ENCODE measurements at places on chromosomes 6 and 20.

- DNase-seq = no peak
These were observed 154.0 kb downstream of the KIF16B start for GRCh38 chr20:16419138-16419715.

DNA sequence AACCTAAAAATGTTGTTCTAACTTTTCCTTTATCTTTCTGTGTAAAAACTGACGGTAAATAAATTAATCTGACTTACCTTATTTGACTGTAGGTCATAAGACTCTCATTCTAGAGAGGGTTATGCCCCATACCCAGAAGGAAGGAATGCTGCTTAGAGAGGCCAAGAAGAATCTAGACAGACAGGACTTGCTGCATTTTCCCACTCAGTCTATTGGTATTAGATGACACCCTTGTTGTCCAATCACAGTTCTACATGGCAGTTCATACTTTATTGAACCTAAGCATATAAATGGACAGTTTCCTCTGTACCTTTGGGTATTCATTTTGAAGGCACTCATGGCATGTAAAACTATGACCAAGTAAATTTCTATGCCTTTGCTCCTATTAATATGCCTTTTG is 359.6 kb upstream of the ID4 start:
- no peak for DNase-seq

- peak; percentile 20 for DNase-seq
These were observed 231.9 kb downstream of the PKHD1 start for GRCh38 chr6:51855310-51856082.

DNA sequence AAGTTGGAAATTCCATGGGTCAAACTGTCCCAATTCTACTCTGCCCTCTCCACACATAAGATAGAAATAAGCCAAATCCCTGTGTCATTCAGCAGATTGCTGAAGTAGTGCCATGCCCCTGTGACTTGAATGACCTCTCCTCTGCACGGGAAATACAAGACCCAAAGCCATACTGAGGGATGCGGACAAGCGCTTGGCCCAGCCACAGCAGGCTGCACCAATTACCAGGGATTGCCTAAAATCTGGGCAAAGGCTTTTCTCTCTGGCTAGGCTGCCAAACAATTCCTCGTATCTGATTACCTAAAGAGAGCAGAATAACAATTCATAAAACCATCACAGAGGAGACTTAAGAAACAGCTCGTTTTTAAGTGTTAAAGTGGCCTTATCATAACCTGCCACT is 421.8 kb upstream of the JARID2 start:
- DNase-seq = no peak

GRCh38 chr6:116561377-116562018 is 7.9 kb downstream of the CALHM4 start:
- peak; percentile 62 for DNase-seq

DNA sequence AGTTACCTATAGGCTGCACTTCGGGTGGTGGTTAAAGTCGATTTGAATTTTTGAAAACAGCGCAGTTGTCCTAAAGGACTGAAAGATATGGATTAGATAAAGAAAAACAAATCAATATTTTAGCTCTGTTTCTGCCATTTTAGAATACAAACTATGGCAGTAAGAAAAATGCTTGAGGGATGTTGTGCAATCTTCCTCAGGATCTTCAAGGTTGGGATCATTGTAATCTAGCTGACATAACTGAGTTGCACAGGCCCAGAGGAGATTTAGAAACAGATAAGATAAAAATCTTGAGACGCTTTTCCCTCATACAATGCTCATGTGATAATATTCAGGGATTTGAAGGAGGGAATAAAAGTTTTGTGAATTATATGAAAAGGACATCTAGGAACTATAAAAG is 926 bp downstream of the PEX3 start:
- no peak for DNase-seq

GRCh38 chr20:44182135-44182765 is 4.7 kb downstream of the JPH2 start:
- DNase-seq = no peak

GRCh38 chr6:166728884-166729530 is 102.0 kb upstream of the RPS6KA2 start:
- DNase-seq = no peak

DNA sequence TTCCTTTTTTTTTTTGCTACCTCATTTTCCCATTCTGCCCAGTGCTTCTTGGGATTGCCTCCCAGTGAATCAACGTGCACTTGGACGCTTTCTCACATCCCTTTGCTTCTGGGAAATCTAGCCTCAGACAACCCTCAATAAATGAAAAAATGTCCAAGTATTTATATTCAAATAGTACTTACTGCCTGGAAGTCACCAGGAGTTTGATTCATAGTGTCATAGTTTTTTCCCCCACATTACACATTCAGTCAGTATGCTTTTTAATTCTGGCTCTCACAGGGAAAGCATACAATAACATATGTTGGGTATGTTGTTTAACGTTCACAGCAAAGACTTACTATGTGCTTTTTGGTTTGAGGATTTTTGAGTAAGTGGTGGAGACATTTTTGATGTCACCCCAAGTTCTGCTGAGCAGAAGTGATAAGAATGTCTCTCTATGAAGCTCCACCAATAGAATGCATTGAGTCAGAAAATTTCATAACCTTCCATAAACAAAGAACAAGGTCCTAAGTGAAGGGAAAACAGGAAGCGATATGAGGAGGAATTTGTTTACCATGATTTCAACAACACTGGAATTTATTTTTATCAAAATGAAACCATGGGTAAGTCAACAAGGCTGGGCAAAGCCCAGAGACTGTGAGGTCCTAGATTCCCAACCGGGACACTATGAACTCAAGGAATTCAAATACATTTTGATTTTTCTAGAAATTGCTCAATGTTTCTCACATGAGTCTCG is 301.2 kb upstream of the BMP2 start:
- DNase-seq = peak; percentile 44

- peak; percentile 93 for DNase-seq
These were observed 54.3 kb downstream of the SYTL3 start for GRCh38 chr6:158703837-158704822.

DNA sequence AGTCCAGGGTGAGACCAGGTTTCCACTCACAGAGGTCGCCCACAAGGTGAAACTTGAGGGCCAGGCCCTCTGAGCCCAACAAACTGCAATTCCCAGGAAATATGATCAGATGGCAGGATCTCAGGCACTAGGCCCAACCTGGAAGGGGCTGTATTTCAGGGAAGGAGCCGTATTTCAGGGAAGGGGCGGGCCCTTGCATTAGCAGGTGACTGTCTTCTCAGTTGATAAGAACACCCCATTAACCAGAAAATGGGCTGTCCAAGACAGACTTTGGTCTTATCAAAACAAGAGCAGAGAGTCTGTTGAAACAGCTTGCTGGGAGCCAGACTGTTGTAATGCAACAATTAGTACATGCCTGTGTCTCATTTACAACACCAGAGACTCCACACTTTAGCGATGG is 10.9 kb upstream of the BNIP5 start:
- DNase-seq = no peak

DNA sequence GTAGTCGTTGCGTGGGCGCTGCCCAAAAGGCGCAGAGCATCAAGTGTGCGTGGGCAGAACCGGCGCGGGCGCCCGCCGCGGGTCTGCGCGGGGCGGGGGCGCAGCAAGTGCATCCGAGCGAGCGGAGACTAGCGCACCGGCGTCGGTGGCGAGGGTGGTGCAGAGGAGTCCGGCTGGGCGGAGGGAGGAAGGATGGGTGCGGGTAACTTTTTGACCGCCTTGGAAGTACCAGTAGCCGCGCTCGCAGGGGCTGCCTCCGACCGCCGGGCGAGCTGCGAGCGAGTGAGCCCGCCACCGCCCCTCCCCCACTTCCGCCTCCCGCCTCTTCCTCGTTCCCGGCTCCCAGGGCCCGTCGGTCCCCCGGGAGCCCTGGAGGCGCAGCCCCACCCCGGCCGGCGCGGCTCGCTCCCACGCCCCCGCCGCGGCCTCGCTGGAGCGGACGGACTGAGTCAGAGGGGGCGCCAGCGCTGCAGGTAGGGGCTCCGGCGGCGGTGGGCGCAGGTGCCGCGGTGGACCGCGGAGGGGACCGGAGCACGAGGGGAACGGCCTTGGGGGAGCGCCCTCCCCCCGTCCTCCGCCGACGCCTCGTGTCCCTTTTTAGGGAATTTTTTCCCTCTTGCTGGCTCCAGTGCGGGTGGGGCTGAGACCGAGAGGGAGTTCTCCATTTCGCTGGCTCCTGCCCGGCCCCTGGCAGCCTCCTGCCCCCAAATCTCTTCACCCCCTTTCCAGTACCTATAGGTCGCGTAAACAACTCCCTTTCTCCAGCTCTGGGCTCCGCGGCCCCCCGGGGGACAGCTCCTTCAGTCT is 1.6 kb upstream of the DBNDD2 start:
- peak; percentile 72 for DNase-seq

GRCh38 chr6:90294989-90295853 is 1.4 kb downstream of the BACH2 start:
- DNase-seq = peak; percentile 61

DNA sequence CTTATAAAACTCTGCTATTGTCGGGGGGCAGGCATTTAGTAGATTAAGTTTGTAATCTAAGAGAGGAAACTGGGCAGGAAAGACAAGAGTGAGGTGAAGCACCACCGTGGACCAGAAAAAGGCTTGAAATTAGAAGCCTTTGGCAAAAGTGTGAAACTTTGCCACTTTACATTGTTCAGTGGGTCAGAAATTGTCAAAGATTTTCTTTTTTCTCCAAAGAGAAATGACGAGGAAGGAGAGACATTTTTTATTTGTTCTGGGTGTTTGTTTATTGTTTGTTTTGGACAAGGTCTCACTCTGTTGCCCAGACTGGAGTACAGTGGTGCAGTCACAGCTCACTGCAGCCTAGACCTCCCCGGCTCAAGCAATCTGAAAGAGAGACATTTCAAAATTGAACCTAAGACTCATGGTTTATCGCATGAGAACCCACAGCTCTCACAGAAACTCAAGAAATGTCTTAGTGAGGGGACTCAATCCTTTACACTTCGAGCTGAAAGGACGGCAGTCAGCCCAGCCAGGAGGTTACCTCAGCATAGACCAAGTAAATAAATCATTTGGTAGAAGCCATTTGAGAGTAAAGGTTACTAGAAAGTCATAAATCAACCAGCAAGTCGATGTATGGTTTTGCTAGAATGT is 262.8 kb upstream of the TAB2 start:
- no peak for DNase-seq

DNA sequence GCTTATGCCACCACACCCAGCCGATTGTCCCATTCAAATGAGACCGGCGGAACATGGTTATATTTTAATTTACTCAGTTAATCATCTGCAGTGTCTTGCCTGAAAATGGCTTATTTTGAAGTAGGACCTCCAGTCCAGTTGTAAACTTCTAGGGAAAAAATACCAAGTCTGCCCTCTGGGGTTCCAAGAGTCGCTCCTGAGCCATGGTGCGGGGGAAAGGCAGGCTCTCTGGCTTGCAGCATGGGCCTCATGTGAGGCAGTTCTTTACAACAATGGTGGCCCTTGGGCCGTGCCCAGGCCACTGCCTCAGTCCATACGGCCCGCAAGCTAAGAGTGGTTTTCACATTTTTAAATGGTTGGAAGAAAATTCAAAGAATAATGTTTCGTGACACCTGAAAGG is 62.7 kb upstream of the XRN2 start:
- no peak for DNase-seq

- DNase-seq = no peak
These were observed 23.9 kb upstream of the VEGFA start for GRCh38 chr6:43746071-43746470.

GRCh38 chr6:122567034-122567433 is 43.2 kb upstream of the PKIB start:
- DNase-seq = no peak

DNA sequence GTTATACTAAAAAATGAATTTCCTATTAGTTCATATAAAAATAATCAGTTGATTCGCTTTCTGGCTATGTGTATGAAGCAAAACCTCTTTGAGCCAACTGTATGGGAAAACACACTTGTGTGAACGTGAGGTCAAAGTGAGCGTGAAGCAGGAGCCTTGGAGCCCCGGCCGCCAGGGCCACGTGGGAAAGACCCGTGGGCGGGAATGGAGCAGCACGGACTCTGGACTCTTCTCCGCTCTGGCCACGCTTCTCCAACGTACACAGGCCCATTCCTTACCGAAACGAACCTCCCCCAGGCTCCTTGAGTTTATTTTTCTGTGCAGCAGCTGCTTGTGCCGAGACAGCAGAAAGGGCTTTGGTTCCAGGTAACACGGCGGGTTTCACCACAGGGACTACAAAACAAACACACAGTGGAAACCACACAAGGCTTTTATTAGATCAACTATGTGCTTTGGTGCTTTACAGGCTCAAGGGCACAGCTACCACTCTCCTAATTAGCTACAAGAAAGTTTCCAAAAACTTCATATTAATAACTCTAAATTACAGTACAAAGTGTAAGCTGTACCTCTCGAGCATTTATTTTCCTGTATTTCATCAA is 62.7 kb downstream of the TAF4 start:
- DNase-seq = no peak

DNA sequence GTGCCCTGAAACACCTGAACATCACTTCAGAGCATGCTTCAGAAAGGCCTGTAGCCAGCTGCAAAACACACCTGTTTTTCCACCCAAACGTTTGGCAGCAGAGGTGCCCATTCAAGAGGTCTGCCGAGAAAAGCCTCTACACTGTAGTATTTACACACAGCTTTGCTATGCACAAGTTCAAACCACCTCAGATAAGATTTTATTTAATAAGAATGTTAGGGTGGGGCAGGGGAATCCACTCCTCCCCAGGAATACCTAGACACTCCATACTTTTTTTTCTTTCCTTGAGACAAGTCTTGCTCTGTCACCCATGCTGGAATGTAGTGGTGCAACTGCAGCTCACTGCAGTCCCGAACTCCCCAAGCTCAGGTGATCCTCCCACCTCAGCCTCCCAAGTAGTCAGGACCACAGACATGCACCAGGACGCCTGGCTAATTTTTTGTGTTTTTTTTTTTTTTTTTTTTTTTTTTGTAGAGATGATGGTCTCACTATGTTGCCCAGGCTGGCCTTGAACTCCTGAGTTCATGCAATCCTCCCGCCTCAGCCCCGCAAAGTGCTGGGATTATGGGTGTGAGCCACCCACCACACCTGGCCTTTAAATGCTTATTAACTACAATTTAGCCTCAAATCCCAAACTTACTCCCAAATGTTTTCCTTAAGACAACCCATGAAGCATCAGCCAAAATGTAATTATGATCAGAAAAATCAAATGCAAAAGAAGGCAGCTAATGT is 9.7 kb downstream of the MRPL14 start:
- no peak for DNase-seq
